IgD-negative memory B cell (primary cell): ENCODE measurements at places on chromosomes 13 and 19. TPM values are rescaled to one million over a fixed set of nuclear protein-coding genes. Genes with fewer than 3 reads are reported as not detected.

Gene KLK2
- not detected for polyA plus RNA-seq

Gene FFAR2
- not detected for polyA plus RNA-seq

Gene OLFM4
- not detected for polyA plus RNA-seq

Gene LRRC8E
- not detected for polyA plus RNA-seq
